HEK293T (cell line): ENCODE measurements at places on chromosomes 11 and 22.

DNA sequence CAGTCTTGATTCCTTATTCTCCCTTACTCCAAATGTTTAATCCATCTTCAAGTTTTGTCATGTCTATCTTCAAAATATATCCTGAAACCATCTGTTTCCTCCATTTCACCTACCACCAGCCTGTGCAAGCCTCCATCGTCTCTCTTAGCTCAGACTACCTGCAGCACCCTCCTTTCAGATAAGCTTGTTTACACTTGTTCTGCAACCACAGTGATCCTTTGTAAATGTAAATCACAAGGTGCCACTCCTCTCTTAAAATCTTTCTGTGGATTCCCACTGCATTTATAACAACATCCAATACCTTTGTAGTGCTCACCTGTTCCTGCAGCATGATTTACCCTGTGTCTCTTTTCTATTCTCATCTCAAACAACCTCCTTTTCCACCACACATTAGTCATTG, 31.8 kb upstream of the GPR83 start:
- DNase-seq: no peak

DNA sequence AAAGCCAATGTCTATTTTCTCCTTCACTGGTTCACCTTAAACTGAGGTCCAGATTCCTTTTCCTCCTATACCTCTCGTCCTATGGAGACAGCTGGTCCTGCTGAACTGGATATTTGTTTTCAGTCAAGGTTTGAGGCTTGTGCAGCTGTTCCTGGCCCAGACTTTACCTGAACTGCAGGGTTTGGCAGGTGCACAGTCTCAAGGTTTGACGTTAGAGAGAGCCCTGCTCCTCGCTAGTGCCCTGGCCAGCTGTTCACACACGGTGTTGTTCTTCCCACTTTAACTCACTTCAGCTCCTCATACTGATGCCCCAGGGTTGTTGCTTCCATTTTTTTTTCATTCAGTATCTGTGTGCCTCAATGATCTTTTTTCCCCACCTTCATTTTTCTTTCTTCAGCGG, 74.0 kb upstream of the TTC12 start:
- no peak for DNase-seq

DNA sequence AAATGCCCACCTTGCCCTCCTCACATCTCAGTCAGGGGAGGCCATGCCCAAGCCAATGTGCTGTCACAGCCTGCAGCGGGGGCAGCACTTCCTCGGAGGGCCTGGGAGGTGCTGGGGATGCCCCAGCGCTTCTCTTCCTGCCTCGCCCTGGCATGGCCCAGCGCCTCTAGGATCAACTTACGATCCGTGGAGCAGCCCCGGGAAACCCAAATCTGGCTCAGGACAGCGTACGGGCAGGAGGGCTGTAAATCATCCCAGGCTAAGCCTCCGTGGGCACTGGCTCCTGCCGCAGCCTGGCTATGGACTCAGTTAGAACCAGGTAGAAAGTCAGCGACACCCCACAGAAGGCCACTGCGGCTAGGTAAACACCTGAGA, 60.9 kb upstream of the EMID1 start:
- no peak for DNase-seq

DNA sequence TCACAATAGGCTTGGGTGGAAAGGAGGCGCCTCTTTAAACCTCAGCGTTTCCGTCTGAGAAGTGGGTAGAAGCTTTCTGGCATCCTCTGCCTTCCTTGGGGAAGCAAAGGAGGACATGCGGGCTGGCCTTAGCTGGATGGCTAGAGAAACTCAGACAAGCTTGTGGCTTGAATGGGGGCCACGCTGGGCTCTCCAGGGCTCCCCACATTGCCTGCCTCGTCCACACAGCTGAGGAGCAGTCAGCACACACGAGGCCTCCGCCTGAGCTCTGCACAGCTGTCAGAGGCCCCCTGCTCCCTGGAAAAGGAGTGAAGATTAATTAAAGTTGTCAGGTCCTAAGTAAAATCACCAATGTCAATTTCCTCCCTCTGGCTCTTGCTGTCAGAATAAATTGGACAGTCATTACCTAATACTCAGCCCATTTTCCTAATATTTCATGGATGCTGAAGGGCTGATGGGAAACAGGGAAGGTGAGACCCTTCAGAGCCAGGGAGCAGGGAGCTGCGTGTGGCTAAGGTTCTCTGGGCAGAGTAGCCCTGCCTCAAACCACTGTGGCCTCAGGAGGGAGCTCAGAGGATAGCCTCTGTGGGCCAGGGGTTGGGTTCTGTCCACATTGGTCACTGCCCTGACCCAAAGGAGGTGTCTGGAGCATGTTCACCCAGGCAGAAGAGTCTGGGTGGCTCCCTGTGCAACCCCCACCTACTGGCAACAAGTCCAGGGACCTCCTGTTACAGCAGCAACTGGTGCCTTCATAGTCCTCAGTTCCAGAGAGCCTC, 118.3 kb upstream of the CD82 start:
- DNase-seq: no peak

DNA sequence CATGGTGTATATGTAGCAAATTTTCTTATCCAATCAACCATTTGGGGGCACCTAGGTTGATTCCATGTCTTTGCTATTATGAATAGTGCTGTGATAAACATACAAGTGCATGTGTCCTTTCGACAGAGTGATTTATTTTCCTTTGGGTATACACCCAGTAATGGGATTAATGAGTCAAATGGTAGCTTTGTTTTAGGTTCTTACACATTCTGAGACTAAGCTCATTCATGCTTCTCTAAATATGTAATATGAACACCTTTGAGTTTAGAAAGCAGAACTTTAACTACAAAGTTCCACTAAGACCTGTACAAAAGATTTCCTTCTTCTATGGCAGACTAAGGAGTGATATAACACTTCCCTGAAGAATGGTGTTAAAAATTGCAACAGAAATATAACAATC, 627.0 kb downstream of the KCNA4 start:
- no peak for DNase-seq

GRCh38 chr11:55172734-55173415, 89.1 kb upstream of the TRIM48 start:
- DNase-seq: no peak

DNA sequence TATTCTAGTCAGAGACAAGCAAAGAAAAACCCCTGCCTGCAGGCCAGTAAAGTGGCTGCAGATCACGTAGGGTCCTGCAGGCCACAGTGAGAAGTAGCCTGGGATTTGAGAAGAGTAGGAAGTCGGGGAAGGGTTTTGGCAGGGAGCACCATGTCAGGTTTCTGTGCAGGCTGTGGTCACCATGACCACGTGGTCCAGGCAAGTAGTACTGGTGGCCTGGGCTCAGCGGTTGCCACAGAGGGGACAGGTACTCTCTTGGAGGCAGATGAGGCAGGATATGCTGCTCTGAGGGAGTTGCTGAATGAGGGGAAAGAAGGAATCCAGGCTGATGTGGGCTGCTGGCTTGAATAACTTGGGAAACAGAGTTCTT, 46.5 kb downstream of the PISD start:
- DNase-seq: no peak

GRCh38 chr22:20052309-20053259, 27.5 kb upstream of the DGCR8 start:
- no peak for DNase-seq

GRCh38 chr11:30041171-30041570, 24.3 kb upstream of the KCNA4 start:
- no peak for DNase-seq

DNA sequence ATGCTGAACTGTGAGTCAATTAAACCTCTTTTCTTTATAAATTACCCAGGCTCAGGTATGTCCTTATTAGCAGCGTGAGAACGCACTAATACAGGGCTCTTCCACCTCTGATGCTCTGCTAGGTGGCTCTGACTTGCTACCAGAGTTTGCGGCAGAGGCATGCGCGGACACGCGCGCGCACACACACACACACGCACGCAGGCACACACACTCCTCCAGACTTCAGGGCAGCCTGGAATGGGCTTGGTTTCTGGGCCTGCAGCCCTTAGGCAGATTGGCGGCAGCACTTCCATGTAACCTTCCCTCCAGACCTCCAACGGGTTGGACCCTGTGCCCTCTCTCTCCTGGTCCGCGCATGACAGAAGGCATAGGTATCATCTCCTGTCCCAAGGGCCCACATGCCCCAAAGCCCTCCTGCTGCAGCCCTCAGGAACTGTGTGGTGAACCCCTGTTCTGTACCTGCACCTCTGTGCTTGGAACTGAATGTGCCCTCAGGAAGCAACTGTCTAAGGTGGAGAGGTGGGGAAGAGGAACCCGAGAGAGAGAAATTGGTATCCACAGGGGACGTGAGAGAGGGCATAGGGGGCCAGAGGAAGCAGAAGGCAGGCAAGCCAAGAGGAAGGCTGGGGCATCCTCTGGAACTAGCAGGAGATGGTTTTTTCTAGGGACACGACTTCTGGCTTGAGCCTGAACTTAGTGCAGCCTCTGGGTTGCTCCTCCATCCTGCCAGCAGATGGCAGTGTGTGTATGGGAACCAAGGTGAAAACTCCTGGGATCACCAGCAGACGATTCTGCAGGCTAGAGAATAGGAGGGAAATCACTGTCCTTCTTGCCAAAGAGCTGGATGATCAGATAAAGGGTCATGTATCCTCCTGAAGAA, 23.4 kb upstream of the RIC3 start:
- DNase-seq: peak; percentile 83

DNA sequence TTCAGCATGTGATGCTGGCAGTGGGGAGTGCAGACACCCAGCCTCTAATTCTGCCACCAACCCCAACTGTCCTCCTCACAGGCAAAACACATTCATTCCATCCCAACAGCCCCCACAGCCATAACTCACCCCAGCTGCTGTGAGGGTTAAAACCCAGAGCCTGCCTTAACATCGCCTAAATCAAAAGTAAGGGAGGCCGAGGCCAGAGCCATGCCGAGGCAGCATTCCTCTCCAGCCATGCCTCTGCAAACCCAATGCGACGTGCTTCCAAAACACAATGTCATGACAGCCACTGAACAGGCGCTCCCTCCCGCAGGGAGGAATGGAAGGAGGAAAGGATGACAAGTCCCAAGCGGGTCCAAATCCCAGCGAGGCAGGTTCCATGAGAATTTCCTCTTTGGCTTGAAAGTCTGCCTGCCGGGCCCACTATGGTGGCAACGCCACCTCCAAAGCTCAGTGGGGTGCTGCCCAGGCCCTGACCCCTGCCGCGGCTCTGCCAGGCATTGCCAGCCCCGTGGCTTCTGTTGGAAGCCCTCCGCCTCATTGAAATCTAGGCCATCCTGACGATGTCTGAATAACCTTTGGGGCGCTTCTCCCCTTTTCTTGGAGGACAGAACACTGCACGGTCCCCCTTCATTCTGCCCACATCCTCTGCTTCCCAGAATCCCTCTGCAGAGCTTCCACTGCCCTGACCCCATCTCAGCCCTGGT, 472.3 kb downstream of the BRD1 start:
- no peak for DNase-seq

DNA sequence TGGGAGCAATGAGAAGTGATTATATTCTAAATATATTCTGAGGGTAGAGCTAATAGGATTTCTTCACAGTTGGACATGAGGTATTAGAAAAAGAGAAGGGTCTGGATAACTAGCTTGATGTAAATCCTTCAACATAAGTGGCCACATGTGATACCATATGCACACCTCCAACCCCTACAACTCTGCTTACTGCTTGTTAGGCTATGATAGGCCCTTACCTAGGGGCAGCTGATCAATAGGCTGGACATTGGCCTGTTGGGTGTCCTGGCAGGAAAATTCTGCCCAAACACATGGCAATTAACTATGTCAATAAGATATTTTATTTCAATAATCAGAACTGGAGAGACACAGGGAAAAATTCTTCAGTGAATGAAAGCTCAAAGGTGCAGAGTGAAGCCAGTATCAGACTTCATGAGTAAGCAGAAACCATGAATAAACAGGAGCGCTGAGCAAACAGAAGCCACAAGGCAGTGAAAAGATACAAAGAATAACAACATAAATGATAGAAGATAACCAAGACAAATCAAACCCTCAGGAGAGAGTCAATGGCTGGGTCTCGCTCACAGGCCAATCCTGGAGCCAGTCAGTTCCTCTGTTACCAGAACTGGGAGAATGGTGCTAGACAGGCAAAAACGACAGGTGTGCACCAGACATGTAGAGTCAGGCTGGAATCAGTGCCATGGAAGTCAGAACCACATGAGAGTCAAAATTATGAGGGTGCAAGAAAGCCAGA, 46.3 kb upstream of the PSMA1 start:
- DNase-seq: no peak

DNA sequence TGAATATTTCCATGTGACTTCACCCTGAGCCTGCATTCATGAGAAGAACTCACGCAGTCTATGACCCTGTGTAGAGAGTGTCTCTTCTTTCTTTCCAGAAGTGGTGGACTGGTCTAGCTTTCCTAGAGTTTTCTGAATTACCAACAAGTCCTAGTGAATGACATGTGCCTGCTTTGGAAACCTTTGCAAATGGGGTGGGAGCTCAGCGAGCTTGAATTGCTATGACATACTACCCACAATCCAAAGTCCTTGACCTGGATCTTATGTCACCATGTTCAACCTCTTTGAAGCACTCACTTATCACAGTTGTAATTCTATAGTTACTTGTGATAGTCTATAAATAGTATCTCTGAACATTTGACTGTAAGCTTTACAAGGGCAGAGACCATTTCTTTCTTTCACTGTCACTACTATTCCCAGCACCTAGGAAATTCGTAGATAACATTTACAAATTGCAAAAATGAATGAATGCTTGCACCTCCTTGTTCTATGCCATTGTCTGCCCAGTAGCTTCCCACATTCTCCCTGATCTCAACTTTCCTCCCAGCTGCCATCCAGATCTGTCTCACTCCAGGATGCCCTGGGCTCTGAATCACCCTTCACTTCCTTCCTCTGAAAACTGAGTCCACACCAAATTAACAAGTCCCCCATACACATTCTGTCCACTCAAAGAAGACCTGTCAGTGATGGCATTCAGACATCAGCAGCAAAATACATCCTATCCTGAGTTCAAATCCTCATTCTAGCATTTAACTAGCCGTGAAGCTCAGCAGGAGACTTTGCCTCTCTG, 201.9 kb upstream of the SESN3 start:
- DNase-seq: no peak

- DNase-seq: no peak
Observed at GRCh38 chr11:96905143-96905542, 515.3 kb downstream of the JRKL start.

DNA sequence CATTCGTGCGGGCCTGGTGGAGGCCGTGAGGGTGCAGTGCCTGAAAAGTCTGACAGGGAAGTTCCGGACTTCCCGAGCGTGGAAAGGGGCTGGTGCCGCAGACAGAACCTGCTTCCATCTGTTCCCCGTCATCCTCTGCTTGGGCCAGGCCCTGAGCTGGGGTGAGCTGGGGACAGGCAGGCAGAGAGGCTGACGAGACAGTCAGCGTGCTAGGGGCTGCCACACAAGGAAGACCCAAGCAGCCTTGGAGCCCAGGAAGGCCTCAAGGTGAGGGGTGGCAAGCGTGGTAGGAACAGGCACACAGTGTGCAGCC, 25.5 kb downstream of the NADSYN1 start:
- no peak for DNase-seq

GRCh38 chr11:17012179-17012578, 2.0 kb downstream of the PLEKHA7 start:
- no peak for DNase-seq

- no peak for DNase-seq
Observed at GRCh38 chr11:101497291-101497690, 86.5 kb downstream of the TRPC6 start.

GRCh38 chr11:119626871-119627270, 102.1 kb downstream of the NECTIN1 start:
- no peak for DNase-seq
